NCI-H1694 treated with DMSO at 0.1 percent for 48 hours (cell line): ENCODE measurements at places on chromosomes 2 and 18.

DNA sequence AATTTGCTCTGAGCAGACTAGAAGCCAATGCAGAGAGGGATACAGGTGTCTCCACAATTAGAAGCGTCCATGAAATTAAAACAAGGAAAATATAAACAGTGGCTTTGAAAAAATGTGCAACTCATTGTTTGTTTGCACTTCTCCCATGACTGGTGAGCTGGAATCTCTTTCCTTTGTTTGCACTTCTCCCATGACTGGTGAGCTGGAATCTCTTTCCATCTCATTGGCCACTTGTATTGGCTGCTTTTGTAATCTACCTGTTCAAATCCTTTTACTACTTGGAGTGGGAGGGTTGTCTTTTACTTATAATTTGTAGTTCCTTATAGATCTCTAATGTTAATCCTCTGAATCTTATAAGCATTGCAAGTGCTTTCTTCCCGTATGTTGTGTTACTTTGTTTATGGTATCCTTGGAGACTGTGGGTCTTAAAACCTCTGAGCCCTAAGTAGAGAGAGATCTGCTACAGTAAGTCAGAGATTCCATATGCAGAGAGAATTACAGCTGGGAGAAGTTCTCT is 94.1 kb downstream of the RTN4 start:
- no peak for DNase-seq

DNA sequence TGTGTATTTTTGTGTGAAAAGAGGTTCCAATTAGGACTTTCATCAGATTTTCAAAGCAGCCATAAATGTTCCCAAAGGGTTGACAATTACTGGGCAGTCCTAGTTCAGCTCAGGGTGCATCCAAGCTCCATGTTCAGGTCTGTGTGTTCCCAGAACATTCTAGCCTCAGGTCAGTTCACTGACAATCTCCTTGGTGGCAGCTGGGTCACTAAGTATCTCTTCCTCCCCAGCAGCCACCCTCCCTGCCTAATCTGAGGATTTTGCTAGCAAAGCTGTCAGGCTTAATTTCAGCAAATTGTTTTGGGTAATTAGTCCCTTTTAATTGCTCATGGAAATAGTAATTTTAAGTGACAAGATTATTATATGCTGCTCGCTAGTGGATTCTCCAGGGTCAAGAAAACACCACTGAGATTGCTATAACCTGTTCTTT is 29.8 kb downstream of the UPP2 start:
- DNase-seq: no peak

DNA sequence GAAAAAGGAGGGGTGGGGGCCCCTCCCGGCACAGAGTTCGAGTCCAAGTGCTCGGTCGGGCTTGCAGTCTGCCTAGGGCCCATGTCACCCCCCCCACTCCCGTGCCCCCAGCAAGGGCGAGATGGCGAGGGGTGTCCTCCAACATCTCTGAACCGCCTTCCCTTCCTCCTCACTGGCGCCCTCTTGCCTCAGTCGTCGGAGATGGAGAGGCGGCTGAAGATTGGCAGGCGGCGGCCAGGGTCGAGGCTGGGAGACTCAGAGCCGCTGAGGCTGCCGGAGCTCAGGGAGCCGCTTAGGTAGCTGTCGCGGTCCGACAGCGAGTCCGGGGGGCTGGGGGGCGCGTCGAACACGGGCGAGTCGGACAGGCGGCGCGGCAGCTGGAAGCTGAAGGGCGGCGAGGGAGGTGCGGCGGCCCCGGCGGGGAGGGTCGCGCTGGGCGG is 2.3 kb downstream of the ZFP36L2 start:
- DNase-seq: no peak

DNA sequence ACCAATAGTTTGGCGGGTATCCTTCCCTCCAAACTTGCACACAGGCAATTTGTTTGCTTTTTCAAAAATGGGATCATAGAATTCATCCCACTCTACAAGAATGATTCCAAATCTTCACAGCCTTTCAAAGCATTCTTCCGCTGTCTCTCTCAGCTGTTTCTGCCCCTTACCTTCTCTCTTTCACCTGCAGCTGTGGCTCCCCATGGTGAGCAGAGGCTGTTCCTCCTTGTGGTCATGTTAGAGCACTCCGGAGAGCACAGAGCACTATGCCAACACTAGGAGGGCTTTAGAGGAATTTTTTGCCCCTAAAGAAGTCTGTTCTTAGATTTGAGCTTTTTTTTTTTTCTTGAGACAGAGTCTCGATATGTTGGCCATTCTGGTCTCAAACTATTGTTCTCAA is 30.4 kb downstream of the MTHFD2 start:
- DNase-seq: no peak

GRCh38 chr2:154067124-154067523 is 195.4 kb downstream of the GALNT13 start:
- no peak for DNase-seq

DNA sequence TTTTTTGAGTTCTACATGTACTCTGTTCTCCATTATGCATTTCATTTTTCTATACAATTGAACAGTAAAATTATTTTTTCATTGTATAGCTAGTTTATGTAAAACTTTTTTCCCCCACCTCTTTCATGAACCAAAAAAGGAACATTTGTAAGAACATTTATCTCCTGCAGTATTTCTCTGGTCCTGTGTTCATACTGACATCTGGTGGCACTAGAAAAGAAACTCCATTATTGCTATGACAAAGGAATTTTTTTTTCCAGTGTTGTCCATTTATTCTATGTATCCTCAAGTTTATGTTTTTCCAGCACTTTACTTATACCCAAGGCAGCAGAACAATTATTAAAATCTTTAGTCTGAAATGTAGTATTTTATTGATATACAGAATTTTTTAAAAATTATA is 27.4 kb upstream of the CHAC2 start:
- peak; percentile 29 for DNase-seq

GRCh38 chr2:223166983-223167650 is 115.1 kb downstream of the KCNE4 start:
- DNase-seq: no peak

DNA sequence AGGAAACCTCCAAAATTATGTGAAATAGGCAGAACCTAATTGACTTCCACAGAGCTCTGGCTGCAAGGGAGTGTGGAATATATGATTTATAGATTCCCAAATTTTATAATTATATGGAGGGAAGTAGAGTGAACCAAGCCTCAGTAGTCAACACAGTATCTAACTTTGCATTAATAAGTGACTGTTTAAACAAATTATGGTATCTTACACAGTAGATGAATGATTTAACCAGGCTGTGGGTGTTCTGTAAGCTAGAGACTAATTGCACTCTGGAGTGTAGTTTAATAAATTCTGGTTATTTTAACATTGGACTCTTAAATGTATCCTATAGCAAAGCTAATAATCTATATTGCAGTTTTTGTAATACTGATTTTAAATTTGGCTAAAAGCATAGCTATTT is 183.5 kb downstream of the KIAA1328 start:
- DNase-seq: no peak

GRCh38 chr2:149410701-149411484 is 80.5 kb downstream of the LYPD6 start:
- DNase-seq: no peak

- DNase-seq: no peak
Measured at GRCh38 chr2:1544478-1545069, 131.3 kb downstream of the TPO start.

GRCh38 chr18:59220784-59221765 is 1.1 kb downstream of the GRP start:
- no peak for DNase-seq

DNA sequence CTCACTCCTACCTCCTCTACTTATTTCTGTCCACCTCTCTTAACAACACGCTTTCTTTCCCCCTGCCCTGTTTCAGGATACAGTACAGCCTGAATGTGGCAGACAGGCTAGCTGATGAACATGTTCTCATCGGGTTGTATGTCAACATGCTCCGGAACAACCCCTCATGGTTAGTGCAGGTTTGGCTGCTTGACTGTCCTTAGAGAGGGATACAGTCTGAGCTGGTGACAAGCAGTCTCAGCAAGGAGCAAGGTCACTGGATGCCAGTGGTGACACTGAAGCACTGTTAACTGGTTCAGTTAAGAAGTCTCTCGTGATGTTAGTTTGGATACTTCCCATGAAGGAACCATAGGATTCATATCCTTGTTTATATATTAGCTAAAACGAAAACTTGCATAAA is 128.6 kb downstream of the DTNA start:
- no peak for DNase-seq

DNA sequence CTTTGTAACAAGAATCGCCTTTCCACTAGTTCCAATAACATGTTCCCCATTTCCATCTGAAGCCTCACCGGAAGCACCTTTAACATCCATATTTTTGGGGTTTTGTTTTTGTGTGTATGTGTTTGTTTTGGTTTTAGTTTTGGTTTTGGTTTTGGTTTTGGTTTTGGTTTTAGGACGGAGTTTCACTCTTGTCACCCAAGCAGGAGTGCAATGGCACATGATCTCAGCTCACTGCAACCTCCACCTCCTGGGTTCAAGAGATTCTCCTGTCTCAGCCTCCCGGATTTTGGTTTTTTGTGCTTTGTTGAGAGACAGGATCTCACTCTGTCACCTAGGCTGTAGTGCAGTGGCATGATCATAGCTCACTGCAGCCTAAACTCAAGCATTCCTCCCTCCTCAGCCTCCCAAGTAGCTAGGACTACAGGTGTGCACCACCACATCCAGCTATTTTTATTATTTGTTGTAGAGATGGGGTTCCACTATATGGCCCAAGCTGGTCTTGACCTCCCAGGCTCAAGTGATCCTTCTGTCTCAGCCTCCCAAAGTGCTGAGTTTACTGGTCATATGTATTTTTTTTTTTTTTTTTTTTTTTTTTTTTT is 36.3 kb downstream of the TGOLN2 start:
- DNase-seq: no peak

GRCh38 chr2:15942711-15943345 is 2.5 kb downstream of the MYCN start:
- DNase-seq: no peak

- no peak for DNase-seq
Measured at GRCh38 chr2:19876751-19877150, 25.0 kb downstream of the TTC32 start.

- no peak for DNase-seq
Measured at GRCh38 chr2:198591586-198591985, 787.2 kb downstream of the PLCL1 start.

- DNase-seq: no peak
Measured at GRCh38 chr18:56173542-56174220, 464.7 kb downstream of the TXNL1 start.

- DNase-seq: no peak
Measured at GRCh38 chr2:54483426-54483825, 27.3 kb downstream of the SPTBN1 start.

DNA sequence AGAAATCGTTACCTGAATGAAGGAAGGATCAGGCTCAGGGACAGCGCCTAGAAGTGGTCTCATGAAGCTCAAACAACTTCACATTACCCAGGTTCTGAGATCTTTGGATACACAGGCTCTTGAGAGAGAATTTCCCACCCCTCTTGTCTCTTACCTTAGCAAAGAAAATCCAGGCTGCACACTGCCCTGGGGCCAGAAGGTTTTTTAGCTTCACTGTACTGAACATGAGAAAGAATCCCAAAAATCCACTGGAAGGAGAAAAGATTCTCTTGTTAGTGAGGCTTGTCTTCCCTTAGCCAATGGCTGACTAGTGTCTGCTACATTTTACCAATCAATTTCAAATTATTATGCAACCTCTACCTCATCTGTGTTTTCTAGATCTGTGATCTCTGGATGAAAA is 101.0 kb upstream of the RIOK3 start:
- DNase-seq: no peak

DNA sequence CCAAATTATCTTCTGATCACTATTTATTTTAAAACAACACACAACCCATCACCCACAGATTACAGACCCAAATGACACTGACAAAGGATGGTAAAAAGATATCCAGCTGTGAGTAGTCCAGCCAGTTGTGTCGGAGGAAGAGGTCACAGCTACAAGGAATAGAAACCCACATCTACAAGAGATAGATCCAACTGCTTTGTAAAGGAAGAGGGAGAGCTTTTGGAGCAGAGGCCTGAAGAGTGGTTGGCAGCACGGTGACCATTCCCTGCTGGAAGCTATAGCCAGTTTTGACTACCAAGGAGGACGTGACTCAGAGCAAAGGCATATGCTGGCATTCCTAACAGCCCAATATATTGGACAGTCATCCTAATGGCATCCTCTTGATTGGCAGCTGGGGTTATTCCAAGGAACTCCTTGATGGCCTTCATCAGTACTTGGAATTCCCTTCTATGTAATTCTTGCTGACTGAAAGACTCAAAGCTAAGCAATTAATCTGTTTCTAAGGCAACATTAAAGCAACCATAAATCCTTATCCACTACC is 17.1 kb downstream of the SLC8A1 start:
- no peak for DNase-seq

- DNase-seq: no peak
Measured at GRCh38 chr18:46609048-46609447, 48.0 kb downstream of the LOXHD1 start.

DNA sequence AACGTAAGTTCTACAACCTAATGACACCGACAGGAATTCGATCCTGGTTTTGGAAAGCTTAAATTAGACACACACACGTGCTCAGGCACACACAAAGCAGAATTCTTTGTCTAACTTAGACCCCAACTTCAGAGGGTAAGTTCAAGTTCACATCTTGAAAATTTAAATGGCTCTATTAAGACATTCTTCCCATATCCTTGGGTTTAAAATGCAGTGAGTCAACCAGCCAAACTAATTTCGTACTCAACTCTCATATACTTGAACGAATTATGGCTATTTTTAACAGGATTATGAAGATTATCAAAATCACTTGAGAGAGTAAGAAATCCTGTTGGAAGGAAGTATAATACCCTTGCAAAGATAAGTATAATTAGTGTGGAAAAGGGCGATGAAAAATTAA is 53.2 kb upstream of the ARL4C start:
- DNase-seq: no peak

GRCh38 chr2:28438532-28439063 is 45.9 kb downstream of the FOSL2 start:
- no peak for DNase-seq

DNA sequence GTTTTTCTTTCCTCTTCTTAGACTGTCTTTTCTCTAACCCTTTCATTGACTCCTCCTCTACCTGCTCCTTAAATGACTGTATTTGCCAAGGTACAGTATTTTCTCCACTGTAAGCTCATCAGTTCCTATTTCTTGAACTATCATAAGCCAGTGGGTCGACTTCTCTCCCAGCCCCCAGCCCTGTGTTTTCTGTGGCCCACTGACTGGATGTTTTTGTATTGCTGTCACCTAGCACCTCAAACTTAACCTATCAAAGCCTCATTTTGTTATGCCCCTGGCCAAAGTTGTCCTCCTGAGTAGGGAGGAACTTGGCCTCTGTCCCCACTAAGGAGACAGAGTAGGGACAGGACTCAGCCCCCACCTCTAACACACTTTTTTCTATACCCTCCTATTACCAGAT is 65.4 kb upstream of the CABLES1 start:
- no peak for DNase-seq

- DNase-seq: no peak
Measured at GRCh38 chr2:227870710-227871374, 589 bp upstream of the DAW1 start.

DNA sequence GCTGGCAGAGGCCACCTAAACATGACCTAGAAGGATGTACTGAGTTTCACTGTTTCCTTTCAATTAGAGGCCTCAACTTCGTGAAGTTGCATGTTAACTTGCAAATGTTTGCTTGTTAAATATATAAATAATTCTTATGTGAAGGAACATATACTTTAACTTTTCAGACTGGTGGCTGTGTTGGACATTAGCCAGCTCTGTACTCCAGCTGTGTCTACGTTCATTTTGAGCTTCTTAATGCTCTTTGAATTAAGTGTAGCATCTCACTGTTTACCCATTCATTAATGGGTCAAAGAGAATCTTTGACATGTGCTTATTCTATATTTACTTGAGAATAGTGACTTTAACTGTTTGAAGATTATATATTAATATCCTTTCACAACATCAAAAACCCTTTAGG is 823.2 kb upstream of the ID2 start:
- DNase-seq: no peak
